ENCODE measurements at places on chromosomes 2 and 18.

GRCh38 chr2:103361712-103362111, 599.9 kb downstream of the TMEM182 start:
- no peak for DNase-seq

DNA sequence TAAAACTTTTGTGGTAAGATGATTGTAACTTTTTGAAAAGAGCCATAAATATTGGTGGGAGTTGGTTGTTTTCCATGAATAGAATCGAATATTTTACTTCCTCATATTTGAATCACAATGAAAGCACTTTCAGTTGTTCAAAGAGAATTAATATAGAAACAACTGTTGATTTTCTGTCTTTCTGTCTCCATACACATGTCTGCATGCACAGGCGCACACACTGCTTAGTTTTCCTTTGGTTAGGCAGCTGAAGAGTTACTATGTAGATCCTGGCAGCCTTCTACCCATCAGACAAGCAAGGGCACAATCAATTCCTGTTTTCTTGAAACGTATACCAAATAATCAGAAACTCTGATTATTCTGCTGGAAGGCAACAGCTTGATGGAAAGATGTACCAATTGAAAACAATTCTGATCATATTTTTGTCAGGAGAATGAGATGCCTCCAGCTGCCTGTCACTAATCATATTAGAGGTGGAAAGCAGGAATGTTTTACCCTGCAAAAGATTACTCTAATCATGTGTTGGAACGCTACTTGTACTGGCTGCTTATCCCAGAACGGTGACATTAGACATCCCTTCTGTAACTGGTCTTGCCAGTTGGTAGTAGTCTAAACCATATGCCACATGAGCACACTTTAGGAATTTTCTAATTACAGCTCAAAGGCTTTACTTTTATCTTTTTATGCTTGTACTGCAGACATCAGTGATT, 24.0 kb downstream of the SPATS2L start:
- DNase-seq, result no peak

DNA sequence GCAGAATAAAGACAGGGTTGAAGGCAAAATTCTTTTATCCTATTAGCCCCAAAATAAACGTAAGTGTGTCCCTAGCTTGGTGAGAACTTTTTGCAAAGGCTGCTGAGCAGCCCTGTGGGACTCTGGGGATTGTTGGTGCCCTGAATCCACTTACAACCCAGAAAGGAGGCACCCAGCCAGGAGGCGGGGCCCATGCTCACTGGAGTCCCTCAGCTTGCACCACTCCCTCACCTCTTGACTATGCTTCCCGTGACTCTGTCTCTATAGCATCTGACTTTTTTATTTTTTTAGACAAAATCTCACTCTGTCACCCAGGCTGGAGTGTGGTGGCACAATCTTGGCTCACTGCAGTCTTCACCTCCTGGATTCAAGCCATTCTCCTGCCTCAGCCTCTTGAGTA, 15.8 kb upstream of the COL6A3 start:
- DNase-seq, result no peak

- no peak for DNase-seq
Measured at GRCh38 chr2:164782323-164782722, 59.3 kb downstream of the COBLL1 start.

DNA sequence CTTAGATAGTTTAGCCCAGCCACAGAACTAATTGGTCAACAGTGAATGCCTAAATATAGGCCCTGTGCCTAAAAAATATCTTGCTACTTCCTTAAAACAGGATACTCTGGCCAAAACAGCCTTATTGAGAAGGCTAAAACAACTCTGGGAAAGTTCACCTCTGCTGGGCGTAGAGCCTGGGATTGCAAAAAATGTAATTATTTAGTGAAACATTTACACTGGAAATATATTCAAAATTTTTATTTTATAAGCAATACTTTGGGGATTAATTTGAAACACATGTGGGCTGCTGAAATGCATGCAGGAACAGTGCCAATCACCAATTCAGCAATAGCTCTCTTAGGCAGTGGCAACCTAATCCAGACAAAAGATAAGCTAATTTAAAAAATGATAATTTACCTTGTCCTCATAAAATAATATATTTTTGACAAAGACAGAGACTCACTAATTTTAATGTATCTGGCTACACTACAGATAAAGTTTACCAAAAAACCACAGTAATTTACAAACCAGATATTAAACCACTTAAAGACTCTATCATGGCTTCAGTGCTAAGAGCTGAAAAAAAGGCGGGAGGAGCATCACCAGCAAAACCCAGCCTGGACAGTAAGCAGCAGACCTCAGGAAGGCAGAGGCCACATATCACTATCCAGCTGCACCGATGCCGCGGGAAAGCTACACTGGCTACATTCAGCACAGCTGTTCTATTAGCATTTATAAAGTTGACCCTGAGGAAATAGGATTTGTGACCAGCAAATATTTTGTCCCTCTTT, 18.5 kb downstream of the TRAK2 start:
- no peak for DNase-seq

DNA sequence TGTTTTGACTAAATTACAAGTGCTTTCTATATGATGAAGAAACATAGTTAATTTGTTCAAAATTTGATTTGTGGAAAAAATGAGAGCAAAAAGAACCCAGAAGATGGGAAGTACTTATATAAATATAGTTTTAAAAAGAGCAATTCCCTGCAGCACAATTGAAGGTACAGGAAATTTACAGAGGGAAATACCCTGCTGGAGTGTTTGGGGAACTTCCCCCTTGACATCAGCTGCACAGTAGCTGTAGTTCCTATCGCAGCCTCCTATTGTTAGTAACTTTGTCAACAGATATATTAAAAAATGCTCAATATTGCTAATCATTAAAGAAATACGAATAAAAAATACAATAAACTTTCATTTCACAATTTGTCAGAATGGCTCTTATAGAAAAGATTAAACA, 1118.8 kb upstream of the ZEB2 start:
- DNase-seq, result no peak

DNA sequence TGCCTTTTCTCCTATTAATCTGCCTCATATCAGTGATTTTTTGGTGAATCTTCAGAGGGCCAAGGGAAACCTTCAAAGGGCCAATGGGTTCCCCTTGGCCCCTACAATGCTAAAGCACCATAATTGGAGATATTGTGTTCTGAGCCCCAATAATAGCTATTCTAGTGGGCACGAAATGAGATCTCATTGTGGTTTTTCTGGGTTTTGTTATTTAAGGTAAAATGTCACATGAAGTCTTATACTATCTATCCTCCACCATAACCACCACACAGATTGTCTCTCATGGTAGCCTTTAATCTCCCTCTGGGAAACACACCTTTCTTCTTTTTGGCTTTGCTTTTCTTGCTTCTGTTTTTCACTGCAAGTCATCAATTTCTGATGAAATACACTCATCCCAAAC, 152.8 kb downstream of the B3GNT2 start:
- DNase-seq, result no peak

DNA sequence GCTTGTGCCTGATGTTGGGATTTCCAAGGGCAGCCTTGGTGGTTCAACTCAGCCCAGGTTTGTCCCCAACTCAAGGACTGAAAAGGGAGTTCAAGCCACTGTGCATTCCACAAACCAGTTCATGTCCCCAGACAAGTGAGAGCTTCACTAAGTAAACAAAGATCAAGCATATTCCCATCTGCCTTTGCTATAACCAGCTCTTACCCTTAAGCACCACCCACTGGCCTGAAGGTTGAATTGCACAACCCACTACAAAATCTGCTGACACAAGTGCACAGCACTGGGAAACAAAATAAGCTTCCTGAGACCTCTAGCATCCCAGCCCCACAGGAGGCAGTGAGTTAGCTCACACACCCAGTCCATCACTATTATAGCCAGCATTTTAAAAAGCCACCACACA, 516.7 kb downstream of the NR4A2 start:
- DNase-seq, result peak; percentile 20

- DNase-seq, result no peak
Measured at GRCh38 chr2:121242976-121243375, 42.0 kb downstream of the TFCP2L1 start.

- DNase-seq, result no peak
Measured at GRCh38 chr2:24452502-24452885, 38.6 kb upstream of the NCOA1 start.

DNA sequence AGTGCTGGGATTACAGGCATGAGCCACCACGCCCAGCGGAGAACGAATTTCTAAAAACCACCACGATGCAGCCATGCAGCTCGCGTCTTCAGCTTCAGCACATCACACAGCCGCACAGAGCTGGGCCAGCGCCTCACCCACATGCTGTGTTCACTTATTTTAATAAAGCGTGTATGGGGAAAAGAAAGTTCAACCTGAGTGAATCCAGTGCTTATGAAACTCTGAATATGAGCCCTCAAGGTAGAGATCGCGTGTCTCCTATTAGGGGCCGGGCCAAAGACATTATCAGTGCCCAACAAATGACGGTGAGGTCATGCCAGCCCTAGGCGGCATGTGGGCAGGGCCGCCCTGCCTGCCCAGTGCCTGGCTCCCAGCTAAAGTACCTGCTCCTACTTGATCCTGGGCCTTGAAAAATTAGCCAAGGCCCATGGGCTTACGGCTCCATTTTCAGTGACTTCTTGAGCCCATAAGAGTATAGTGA, 44.3 kb downstream of the SPRED2 start:
- DNase-seq, result no peak

- DNase-seq, result no peak
Measured at GRCh38 chr2:157890969-157891642, 15.0 kb upstream of the ACVR1 start.

DNA sequence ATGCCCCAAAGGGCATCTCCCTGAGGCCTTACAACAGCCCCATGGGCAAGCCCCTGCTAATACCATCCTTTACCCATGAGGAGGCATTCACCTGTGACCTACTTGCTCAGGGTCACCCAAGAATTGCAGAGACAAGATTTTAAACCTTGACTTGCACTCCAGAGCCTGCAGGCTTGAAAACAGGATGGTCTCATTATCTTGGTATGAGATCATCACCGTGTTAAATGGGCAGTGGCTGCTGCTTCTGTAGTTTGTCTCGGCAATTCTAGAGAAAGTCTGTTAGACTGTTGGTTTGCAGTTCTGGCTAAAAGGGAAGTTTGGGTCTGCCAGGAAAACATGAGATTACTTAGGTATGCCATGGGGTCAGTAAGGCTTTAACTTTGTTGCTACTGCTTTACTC, 698.9 kb downstream of the GALR1 start:
- no peak for DNase-seq

DNA sequence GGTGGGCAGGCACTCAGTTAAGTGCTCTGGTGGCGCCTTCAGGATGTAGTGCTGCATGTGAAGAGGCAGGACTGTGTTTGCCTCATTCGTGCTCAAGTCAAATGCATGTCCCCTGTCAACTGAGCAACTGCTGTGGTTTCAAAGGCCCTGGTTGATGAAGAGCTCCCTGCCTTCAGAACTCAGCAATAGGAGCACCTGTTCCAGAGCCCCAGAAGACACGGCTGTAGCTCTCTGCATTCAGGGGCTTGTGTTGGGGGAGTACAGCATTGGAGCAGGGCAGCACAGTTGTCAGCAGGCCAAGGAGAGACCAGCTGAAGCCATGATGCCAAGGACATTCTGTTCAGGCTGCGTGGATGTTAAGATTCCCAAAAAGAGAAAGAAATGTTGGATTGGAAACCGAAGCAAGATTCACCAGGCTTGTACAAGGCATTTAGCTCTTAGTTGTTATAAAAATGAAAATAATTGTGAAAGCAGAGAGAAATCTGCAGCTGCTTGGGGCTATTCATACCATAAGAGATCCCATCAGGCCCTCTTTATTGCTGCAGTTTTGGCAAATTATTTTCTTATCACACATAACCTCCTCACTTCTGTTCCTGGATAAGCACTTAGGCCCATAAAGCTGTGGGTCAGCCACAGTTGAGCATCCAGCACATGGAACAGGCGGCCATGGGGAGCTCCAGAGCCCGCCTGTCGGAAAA, 252.4 kb upstream of the ZNF521 start:
- no peak for DNase-seq

DNA sequence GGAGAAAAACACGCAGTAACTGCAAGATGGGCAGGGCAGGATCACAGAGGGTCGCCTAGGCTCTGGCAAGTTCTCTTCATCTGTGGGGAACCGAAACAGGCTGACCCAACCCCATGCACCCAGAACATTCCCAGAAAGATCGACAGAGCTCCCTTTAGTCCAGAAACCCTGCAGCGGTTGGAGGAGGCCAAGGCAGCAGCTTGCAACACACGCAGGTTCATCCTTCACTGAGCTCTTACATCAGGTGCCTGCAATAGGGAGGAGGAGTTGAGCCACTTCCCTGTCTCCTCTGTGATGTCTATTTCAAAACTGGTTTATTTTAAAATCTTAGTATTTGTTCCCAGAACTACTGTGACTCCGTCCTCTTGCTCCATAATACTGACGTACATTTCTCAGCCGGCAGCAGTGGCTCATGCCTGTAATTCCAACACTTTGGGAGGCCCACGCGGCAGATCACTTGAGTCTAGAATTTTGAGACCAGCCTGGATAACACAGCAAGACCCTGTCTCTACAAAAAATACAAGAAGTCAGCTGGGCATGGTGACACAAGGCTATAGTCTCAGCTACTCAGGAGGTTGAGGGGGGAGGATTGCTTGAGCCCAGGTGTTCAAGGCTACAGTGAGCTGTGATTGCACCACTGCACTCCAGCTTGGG, 11.5 kb upstream of the SLC11A1 start:
- no peak for DNase-seq

- DNase-seq, result no peak
Measured at GRCh38 chr18:68940039-68940438, 142.2 kb downstream of the CCDC102B start.
